Airway epithelial cell (primary cell): ENCODE measurements at places on chromosomes 16 and 17. TPM values are rescaled to one million over a fixed set of nuclear protein-coding genes. Genes with fewer than 3 reads are reported as not detected.

PYDC1 gene
- not detected in 2 replicates for total RNA-seq

CDH3 gene
- 567 and 645 TPM in 2 replicates for total RNA-seq

CCL4 gene
- not detected in 2 replicates for total RNA-seq

NKD1 gene
- 0.07 and 0.19 TPM in 2 replicates for total RNA-seq

KCNJ16 gene
- not detected in 2 replicates for total RNA-seq

CD300LG gene
- total RNA-seq, result not detected in 2 replicates

CTRB1 gene
- total RNA-seq, result not detected in 2 replicates

KCNH4 gene
- total RNA-seq, result not detected in 2 replicates

PHOSPHO1 gene
- total RNA-seq, result 0.14 TPM in 1 of 2 replicates, not detected in the other

KRTAP1-1 gene
- not detected in 2 replicates for total RNA-seq

SOX9 gene
- 11.1 and 12.6 TPM in 2 replicates for total RNA-seq

DPEP2 gene
- not detected in 2 replicates for total RNA-seq

ZSCAN10 gene
- not detected in 2 replicates for total RNA-seq

ZNF785 gene
- 3.2 and 4.3 TPM in 2 replicates for total RNA-seq

ATF7IP2 gene
- total RNA-seq, result 4.2 and 10.4 TPM in 2 replicates

MYH4 gene
- not detected in 2 replicates for total RNA-seq

SPATA32 gene
- not detected in 2 replicates for total RNA-seq

NTN3 gene
- total RNA-seq, result 0.14 TPM in 1 of 2 replicates, not detected in the other

PIK3R6 gene
- 0.07 TPM in 1 of 2 replicates, not detected in the other for total RNA-seq

GRAPL gene
- total RNA-seq, result not detected in 2 replicates

MEIOB gene
- not detected in 2 replicates for total RNA-seq

FN3K gene
- 0.99 and 1.1 TPM in 2 replicates for total RNA-seq

HSPB9 gene
- total RNA-seq, result not detected in 2 replicates

EPN3 gene
- 30.8 and 61.9 TPM in 2 replicates for total RNA-seq

SHISA6 gene
- total RNA-seq, result not detected in 2 replicates

RCVRN gene
- total RNA-seq, result not detected in 2 replicates

ALOXE3 gene
- 2.1 and 3.2 TPM in 2 replicates for total RNA-seq

SRR gene
- 13.2 and 17.8 TPM in 2 replicates for total RNA-seq

ZNF500 gene
- total RNA-seq, result 7.1 and 7.7 TPM in 2 replicates

KRTAP2-2 gene
- not detected in 2 replicates for total RNA-seq

GALR2 gene
- total RNA-seq, result 0.14 and 0.78 TPM in 2 replicates

UNKL gene
- 5.3 and 9.3 TPM in 2 replicates for total RNA-seq

TPSG1 gene
- total RNA-seq, result not detected in 2 replicates

CHD9NB gene
- total RNA-seq, result 0.42 and 1.3 TPM in 2 replicates

RAB26 gene
- total RNA-seq, result 0.49 and 5.0 TPM in 2 replicates

GDPD1 gene
- total RNA-seq, result 0.23 and 1.8 TPM in 2 replicates

SLC5A10 gene
- 0.05 TPM in 1 of 2 replicates, not detected in the other for total RNA-seq

TAT gene
- total RNA-seq, result not detected in 2 replicates

LPO gene
- not detected in 2 replicates for total RNA-seq
